ENCODE measurements at places on chromosomes 7 and 10.

DNA sequence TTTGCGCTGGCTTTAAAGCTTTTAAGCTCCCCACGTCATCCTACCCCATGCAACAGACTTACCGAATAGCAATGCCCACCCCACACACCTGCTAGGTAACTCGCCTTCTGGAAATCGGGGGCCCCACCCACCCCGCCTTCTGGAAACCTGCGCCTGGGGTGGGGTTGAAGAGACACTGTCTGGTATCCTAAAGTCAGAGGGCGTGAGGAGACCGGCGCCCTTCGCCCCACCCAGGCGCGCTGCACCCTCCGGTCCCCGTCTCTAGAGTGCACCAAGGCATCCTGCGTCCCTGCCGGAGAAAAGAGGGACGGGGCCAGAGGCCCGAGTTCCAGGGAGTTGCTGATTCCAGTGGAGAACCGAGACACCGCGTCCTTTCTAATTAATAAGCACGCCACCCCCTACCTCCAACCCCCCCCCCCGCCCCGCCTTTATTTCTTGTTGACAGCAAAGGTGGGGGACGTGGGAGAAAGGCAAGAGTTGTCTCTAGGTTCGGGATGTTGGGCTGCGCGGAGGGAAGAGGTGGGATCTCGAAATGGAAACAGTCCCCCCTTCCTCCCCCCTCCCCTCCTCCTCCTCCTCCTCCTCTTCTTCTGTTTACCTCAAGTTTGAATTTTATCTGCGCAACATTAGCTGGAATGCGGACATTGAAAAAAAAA lies 220.9 kb upstream of the MKLN1 start:
- no peak for DNase-seq

GRCh38 chr10:88045656-88046415 lies 182.4 kb downstream of the PTEN start:
- peak; percentile 37 for DNase-seq

GRCh38 chr10:61465901-61466632 lies 12.9 kb upstream of the TMEM26 start:
- DNase-seq: peak; percentile 36

DNA sequence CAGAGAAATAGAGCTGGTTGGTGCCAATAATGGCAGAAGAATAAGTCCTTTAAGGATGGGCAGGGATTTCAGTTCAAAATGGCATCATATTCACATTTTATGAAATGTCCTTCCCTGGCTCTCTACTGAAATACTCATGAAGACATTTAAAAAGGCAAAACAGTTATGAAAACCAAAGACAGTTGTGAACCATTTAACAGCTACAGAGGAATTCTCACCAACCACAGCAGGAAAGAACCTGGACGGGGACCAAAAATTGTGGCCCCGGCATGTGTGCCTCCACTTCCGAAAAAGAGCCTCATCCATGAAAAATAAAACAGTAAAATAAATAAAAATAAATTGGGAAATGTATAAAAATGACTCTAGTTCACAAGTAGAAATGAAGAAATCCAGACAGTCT lies 539.5 kb downstream of the SUGCT start:
- peak; percentile 20 for DNase-seq

GRCh38 chr7:112036071-112036470 lies 170.1 kb downstream of the DOCK4 start:
- peak; percentile 67 for DNase-seq

- no peak for DNase-seq
Measured at GRCh38 chr10:77545585-77545984, 92.0 kb downstream of the KCNMA1 start.

DNA sequence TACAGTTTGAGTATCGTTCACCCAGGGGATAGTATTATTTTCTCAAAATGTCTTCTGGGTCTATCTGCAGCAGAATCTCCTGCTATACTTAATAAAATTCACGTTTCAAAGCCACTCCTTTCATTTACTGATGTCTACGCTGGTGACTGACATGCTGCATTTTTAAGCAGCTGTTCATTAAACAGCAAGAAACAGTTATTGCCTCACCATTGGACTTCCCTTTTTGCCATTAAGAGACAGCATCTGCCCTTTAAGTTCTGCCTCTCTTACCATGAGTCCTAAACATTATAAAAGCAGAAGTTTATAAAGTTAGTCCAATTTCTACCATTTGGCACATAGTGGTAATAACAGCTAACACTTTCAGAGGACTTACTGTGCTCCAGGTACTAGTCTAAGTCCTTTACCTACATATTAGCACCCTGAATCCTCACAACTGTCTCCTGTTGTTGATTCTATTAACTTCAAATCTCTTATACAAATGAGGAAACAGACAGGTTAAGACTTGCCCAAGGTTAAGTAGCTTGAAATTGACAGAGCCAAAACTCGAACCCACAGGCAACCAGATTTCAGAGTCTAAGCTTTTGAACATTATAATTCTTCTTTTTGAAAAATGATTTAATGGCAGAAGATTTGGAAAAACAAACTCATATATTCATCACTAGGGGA lies 169.5 kb downstream of the SNX13 start:
- no peak for DNase-seq

GRCh38 chr10:83817797-83818196 lies 321.5 kb upstream of the GHITM start:
- no peak for DNase-seq

- DNase-seq: peak; percentile 10
Measured at GRCh38 chr10:75542906-75543305, 111.5 kb downstream of the LRMDA start.

GRCh38 chr10:103835096-103836050 lies 20.0 kb downstream of the SH3PXD2A start:
- peak; percentile 88 for DNase-seq

All from fibroblast of villous mesenchyme (primary cell).